PC-3 (cell line): ENCODE measurements at places on chromosomes 6 and 20. TPM values are rescaled to one million over a fixed set of nuclear protein-coding genes. Genes with fewer than 3 reads are reported as not detected.

- H3K36me3 ChIP-seq, result no peaks in the 10 kb centered on the region; the same call in 1 of the 2 replicates
- DNase-seq, result no peak
- H3K4me3 ChIP-seq, result no peak overlapping the region
- no peak overlapping the region for H3K27ac ChIP-seq
These were observed 34.8 kb upstream of the TFB1M start for GRCh38 chr6:155349129-155349528.

DNA sequence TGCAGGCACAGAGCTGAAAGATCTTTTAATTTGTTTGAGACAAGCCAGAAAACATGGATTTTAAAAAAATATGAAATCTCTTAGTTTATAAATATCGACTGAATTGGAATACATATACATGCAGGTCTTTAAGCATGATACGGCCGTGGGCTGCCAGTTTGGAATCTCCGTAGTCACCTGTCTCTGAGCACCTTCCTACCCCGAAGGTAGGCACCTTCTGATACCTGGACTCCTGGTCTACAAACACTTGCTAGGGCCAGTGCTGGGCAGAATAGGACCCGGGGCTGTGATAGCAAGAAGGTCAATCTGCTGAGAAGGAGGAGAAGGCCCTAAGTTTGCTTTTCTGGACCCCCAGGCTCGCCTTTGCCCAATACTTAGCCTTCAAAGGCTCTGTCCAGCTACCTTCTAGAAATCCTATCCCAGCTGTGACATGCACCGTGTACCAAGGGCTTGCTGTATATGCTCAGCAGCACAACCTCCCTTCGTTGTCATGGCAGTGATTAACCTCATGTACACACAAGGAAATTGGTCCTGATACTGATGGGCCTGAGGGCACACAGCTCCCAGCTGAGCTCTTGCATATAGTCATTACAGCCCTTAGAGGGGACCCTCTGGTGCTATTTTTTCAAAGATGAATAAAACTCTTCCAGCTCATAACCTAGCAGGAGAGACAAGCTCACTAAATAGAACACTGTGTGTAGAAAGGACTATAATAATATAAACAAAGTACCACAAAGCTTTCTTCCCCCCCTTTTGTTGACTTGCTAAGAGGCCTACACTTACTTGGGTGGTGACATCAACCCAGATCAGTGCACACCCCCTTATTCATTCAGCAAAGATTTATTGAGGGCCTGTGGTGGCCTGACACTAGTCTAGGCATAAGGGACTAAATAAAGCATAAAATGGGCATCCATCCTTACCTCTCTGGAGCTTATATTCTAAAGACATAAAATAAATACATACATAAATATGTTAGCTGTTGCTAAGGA is 17.7 kb downstream of the SNPH start:
- no peaks in the 10 kb centered on the region for H3K36me3 ChIP-seq
- no peak overlapping the region for H3K27ac ChIP-seq
- no peak for DNase-seq
- peaks cover 6% of the 10 kb centered on the region; the same call in 1 of the 2 replicates for H3K4me1 ChIP-seq

- H3K4me3 ChIP-seq, result no peak overlapping the region
- peaks cover 27% of the 10 kb centered on the region for H3K4me1 ChIP-seq
- no peaks in the 10 kb centered on the region for H3K27me3 ChIP-seq
- H3K27ac ChIP-seq, result no peak overlapping the region
- H3K36me3 ChIP-seq, result no peaks in the 10 kb centered on the region
These were observed 97.6 kb upstream of the HDGFL1 start for GRCh38 chr6:22471746-22472145.

MATN4 gene
- total RNA-seq, result 0.33 TPM in 1 of 2 replicates, not detected in the other

MEI4 gene
- not detected in 2 replicates for total RNA-seq

TTBK1 gene
- total RNA-seq, result not detected in 2 replicates

SIRPA gene
- total RNA-seq, result 12.8 and 17.3 TPM in 2 replicates

LGSN gene
- not detected in 2 replicates for total RNA-seq

MUC21 gene
- total RNA-seq, result not detected in 2 replicates
